ENCODE measurements at places on chromosomes 4 and X.

DNA sequence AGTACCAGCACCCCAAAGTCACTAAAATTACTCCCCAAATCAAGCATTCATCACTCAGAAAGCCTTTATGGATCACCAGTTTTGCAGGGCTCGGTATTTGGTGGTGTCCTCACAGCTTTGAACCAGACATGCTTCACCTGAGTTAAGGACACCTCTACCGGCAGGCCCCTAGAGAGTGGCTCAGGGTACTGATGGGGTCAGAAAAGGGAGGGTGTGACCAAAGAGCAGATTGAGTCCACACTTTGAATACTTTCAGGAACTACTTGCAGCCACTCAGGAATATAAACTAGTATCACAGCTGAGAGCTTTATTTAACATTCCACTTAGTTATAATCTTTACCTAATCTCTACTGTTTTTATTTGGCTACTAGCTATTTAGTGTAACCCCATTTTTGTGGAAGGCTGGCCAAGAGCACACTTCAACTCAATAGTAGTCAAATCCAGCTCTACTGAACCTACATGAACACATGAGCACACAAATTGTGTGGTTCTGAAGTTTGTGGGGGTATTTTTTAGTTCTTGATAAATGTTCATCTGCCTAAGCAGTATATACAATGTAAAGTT is 109.6 kb upstream of the SPRY1 start:
- no peak for DNase-seq

DNA sequence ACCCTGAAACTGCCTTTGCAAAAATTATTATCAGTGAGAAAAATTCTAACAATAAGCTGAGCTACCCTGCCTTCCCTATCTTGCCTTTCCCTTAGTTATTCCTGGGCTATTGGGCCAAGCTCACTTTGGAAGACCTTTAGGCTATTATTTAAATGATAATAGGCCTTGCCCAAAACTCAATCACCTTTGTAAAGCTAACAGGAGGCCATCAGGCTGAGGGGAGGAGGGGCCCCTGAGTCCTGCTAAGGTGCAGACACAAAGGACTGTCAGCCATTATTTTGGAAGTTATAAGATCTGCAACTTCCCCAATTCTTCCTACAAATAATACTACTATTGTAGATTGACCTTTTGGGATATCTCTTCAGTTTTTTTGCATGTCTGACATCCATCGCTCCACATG is 278.8 kb upstream of the DIAPH2 start:
- DNase-seq = no peak

DNA sequence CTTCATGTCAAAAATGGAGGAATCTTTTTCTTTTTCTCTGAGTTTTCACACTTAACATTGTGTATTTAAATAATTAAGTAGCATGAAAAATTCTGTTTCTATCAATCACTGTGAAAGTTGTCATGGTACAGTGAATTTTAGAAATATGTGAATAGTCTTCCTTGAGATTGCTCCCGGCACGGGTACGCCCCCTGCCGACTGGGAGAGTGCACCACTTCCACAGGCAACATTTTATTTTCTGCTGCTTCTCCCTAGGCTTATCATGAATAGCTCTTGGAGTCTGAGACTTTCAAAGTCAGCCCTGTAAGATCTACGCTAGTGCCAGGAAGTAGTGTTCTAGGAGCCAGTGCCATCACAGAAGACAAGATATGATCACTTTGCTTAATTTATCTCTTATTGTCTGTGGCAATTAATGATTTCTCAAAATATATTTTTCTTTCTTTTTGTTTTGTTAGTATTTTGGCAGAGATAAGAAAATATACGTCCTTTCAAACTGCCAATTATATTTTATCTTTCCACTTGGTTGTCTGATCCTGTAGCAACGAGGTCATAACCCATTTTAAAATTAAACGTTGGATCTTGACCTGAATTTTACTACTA is 763.8 kb upstream of the AADAT start:
- DNase-seq = no peak

DNA sequence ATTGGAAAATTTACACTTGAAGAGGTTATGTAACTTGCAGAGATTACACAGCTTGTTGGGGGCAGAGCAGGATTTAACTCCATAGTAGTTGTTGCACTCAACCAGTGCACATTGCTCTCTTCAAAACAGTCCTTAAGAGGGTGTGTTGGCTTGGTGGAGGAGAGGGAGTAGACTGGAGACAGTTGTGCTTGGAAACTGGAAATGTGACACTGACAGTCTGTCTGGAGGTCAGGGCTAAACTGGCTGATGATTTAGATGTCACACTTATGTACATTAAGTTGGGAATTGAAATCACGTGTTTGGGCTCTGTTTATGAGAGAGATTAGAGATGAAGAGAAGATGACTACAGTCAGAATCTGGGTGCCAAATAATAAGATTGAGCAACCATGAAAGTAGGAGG is 32.9 kb downstream of the CCSER1 start:
- DNase-seq = no peak

DNA sequence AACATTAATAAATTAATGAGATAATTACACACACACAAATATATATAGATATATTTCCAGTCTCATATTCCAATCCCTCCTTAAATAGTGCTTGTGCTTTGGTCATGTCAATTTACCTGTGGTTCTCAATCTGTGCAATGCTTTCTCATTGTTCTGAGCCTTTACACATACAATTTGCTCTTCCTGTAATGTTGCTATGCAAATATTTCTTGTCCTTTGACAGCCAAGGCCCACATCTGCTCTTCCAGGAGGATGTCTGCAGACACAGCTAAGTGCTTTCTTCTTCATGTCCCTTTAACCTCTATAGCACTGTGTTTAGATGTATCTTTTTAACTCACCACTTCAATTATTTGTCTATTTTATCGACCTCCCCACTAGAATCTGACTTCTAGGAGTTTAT is 67.3 kb upstream of the RAPGEF2 start:
- no peak for DNase-seq

DNA sequence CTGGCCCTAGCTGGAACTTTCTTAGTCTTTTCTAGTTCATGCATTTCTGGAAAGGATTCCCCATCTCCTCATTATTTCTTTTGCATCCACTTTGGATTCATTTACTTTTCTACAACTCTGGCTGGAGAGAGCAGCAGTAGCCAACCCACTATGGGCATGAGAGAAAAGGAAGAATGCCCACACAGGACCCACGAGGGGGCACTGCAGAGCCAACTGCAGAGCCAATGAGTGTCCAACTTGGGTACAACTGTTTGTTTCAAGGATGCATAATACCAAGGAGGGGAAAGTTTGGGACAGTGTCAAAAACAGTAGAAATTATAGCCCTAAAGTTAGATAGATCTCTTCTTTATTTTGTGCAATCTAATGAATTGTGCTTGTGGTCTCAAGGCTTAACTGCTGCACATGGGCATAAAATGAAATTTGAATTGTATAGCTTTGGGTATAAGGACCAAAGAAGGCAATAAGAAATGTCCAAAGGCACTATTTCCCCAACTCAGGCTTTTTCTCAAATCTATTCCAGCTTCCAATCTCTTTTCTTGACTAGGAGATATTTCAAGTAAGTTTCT is 230.6 kb downstream of the NSUN7 start:
- no peak for DNase-seq

DNA sequence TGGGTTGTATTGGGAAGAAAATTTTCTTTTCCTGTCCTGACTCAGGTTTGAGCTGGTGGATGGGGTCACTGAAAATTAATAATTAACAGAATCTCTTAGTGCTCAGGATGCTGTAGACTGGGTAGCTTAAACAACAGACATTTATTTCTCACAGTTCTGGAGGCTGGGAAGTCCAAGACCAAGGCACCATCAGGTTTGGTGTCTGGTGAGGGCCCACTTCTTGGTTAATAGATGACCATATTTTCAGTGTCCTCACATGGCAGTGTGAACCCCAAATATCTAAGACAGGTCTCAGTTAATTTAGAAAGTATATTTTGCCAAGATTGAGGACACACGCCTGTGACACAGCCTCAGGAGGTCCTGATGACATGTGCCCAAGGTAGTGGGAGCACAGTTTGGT is 31.1 kb downstream of the HERC6 start:
- no peak for DNase-seq

DNA sequence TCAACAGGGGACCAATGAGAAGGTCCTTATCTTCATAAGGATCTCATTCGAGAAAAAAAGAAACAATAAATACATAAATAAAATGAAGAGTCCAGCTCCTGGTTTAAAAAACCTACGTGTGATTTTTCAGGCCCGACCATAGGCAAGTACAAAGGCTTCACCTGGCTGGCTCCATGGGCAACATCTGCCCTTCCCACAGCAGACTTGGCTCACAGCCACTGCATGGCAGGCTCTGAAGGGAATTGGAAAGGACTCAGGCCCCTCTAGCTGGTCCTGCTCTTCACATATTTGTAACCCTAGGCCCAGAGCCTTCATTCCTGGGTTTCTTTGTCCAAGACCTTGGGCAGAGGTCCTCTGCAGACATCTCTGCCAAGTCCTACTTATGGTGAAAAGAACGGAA is 228.1 kb downstream of the QDPR start:
- DNase-seq = peak; percentile 34

DNA sequence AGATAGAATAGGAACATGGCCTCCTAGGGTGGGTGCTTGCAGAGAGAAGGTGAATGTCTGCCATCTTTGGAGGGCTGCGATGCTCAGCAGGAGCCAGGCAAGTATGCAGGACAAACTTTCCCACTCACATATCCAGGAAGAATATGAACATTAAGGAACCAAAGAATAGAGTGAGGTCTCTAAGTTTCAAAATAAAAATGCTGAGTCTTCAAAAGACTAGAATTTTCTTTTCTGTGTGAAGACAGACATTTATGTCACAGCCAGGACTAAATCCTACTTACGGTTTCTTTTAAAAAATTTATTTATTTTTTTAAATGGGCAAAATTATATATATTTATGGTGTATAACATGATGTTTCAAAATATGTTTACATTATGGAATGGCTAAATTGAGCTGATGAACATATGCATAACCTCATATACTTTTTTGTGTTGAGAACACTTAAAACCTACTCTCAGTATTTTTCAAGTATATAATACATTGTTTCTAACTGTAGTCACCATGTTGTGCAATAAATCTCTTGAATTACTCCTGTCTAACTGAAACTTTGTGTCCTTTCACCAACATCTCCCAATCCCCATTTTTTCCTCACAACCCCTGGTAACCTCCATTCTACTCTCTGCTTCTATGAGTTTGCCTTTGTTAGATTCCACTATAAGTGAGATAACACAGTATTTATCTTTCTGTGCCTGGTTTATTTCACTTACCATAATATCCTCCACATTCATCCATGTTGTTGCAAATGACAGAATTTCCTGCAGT is 177.8 kb upstream of the HAND2 start:
- no peak for DNase-seq

- no peak for DNase-seq
Measured at GRCh38 chr4:108443585-108443984, 176.8 kb upstream of the RPL34 start.

- no peak for DNase-seq
Measured at GRCh38 chr4:43373201-43373600, 480.7 kb downstream of the GRXCR1 start.
